ENCODE measurements at places on chromosomes 16 and 17.

GRCh38 chr17:614653-615546, 99.7 kb downstream of the VPS53 start:
- DNase-seq, result no peak

- no peak for DNase-seq
Observed at GRCh38 chr16:81210807-81211206, 27.7 kb upstream of the BCO1 start.

GRCh38 chr17:35555691-35556090, 4.9 kb downstream of the SLFN14 start:
- no peak for DNase-seq

GRCh38 chr16:46519063-46519462, 102.1 kb downstream of the SHCBP1 start:
- no peak for DNase-seq

GRCh38 chr16:12544477-12545296, 259.0 kb downstream of the CPPED1 start:
- DNase-seq, result no peak

DNA sequence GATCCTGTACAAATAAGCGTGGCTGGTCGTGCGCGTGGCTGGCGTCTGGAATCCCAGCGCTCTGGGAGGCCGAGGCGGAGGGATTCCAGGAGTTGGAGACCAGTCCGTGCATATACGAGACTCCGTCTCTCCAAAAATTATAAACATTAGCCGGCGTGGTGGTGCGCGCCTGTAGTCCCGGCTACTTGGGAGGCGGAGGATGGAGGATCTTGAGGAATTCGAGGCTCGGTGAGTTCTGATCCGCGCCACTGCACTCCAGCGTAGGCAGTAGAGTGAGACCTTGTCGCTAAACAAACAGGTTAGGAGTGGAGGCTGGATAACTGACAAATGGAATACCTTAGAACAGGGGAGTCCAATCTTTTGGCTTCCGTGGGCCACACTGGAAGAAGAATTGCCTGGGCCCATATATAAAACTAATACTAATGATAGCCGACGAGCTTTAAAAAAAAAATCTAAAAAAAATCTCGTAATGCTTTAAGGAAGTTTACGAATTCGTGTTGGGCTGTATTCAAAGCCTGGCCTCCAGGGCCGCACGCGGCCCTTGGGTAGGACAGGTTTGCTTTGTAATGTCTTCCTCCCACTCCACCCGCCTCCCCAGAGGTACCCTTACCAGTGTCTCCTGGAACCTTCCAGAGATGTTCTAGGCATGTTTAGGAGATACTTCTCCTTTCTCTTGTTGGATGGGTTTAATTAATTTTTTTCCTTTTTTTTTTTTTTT, 909 bp upstream of the RSL1D1 start:
- no peak for DNase-seq

DNA sequence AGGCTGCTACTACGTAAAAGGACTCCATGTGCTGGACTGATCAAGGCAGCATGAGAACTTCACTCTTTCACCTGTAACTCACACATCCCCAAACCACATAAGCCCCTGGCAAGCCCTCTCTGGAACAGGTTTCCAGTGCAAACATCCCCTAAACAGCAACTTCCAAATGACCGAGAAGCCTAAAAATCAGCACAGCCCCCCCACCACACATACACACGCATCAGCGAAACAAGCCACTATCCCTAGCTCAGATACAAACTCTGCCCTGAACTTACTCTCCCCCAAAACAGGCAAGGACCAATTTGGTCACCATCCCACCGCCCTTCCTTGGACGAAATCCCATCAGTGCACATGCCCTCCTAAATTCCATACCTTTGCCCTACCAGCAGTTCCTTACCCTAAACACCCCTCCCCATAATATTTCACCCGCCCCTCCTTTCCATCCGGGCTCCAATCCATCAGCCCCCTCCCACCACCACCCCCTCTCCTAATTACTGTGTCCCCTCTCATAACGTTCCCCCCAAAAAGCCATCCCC, 735 bp downstream of the LSM12 start:
- no peak for DNase-seq

All from cortex of kidney (tissue), 1 donor.